ENCODE measurements at places on chromosomes 16 and 17.

DNA sequence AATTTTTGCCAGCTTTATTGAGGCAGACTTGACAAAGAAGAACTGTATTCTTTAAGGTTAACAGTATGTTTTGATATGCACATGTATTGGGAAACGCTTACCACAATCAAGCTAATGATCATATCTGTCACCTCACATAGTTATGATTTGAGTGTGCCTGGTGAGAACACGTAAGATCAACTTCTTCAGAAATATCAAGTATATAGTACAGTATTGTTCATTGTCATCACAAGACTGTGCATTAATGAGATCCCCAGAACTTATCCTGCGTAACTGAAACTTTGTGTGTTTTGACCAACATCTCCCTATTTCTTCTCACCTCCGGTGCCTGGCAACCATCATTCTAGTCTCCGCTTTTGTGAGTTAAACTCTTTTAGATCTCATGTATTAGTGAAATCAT, 756.4 kb upstream of the EEF2KMT start:
- DNase-seq, result no peak

DNA sequence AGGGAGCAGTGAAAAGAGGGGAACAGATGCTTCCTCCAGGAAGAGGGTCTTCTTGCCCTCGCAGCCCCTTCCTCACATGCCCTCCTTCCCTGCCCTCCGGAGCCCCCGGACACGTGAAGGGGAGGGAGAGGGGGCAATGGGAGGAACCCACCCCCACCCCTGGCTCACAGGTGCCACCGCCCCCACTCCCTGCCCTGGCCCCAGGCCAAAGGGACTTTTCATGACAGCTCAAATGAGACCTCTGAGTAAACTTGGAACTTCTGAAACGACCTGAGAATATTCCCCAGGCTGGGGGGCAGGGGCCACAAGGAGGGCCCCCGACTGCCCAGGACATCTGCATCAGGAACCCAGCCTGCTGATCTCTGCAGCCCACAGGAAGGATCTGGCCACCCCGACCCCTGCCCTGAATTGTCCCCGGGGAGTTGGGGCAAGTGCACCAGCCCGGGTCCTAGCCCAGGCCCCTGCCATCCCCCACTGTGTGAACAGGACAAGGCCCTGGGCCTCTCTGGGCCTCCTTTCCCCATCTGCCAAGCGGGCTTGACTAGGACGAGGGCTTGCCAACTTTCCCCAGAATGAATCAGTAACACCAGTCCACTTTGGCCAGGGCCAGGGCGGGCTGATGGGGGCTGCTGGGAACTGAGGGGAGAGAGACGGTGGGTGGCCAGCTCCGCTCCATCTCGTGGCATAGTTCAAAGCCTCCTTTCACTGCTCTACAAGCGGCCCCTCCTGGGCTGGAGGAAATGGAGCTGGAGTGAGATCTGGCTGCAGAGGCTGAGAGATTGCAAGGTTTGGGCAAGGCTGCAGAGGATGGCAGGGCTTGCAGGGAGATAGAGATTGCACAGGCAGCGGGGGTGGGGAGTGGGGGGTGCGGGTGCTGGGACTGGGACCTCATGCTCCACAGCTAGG, 3.8 kb downstream of the IL21R start:
- no peak for DNase-seq

- DNase-seq, result no peak
Measured at GRCh38 chr17:75876938-75877751, 1.2 kb downstream of the TRIM47 start.

GRCh38 chr17:76644995-76645394, 1.4 kb upstream of the ST6GALNAC1 start:
- DNase-seq, result no peak

- no peak for DNase-seq
Measured at GRCh38 chr16:74560912-74561311, 46.0 kb downstream of the GLG1 start.

GRCh38 chr16:12178251-12178990, 201.9 kb downstream of the SNX29 start:
- DNase-seq, result no peak

DNA sequence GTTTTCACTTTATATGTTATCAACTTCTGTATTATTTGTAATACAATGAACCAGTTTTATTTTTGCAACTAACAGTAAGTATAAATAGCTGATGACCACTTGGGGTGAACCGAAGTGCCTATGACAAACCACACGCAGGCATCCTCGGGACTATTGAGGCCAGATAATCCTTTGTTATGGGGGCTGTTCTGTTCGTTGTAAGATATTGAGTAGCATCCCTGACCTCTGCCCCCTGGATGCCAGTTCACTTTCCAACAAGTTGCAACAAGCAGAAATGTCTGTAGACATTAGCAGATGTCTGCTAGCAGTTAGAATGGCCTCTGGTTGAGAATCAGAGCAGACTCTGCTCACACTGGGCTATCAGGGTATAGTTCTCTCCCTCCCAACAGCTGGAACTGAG, 277.0 kb downstream of the WWOX start:
- no peak for DNase-seq

GRCh38 chr16:64596196-64596595, 525.7 kb downstream of the CDH11 start:
- no peak for DNase-seq

- DNase-seq, result no peak
Measured at GRCh38 chr17:52227926-52228325, 69.4 kb upstream of the CA10 start.

DNA sequence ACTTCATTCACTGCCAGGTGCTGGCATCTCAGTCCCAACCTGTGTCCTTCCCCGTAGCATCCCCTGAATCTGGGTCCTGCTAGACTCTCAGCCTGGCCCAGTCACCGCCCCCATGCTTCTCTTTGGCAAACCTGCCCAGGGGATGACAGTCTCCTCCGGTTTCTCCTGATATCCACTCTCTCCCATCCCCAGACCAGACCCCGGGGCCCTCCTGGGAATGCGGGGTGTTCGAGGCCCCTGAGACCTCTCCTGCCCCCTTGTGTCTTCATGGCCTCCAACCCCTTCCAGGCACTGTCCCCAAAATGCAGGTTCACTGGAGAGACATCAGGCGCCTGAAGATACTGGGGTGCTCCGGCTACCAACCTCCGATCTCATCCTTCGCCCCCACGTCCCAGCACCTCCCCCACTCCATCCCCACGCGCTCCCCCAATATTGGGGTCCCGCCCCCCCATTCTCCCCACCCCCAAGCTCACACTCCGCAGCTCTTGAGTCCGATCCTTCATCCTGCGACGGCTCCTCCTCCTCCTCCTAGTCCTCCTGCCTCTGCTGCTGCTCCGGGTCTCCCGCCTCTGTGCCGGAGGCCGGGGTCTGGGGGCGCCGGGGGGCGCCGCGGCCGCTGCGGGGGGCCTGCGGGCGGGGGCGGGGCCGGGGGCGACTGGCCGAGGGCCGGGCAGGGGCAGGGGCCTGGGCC, 399 bp downstream of the STX1B start:
- DNase-seq, result no peak

GRCh38 chr16:73771196-73772064, 525.2 kb upstream of the PSMD7 start:
- no peak for DNase-seq

- DNase-seq, result no peak
Measured at GRCh38 chr17:63039342-63039741, 73.3 kb downstream of the TANC2 start.

DNA sequence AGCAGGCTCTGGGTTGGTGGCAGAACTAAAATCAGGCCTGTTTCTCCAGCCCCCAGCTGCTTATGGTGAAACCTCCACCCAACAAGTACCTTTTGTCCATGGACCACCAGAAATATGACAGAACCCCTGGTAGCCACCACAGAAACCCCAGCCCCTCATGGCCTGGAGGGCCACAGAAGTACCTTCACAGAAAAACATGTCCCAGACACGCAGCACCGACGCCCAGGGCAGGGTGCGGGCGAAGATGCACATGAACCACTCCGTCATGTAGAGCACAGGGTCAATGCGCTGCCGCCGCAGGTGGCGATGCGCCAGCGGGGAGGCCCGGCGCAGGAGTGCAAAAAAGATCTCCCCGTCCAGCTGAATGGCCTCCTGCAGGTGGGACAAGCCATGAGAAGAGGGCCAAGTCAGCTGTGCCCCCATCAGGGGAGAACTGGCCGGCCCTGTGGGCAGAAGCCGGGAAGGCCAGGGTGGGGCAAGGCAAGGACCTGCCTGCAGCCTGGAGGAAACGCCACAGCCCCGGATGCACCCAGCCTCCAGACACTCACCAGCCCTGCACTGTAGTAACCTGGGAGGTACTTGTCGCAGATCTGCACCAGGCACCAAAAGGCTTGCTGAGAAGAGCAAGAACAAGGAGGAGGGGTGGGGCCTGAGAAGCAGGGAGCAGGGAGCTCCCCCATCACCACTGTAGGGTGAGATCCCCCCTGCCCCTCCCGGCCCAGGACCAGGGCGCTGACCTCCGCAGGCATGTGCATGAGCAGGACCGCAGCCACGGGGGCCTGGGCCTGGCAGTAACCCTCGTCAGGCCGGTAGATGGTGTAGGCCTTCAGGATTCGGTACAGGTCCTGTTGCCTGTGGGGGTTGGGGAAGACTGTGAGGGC, 4.1 kb upstream of the CD2BP2 start:
- no peak for DNase-seq

DNA sequence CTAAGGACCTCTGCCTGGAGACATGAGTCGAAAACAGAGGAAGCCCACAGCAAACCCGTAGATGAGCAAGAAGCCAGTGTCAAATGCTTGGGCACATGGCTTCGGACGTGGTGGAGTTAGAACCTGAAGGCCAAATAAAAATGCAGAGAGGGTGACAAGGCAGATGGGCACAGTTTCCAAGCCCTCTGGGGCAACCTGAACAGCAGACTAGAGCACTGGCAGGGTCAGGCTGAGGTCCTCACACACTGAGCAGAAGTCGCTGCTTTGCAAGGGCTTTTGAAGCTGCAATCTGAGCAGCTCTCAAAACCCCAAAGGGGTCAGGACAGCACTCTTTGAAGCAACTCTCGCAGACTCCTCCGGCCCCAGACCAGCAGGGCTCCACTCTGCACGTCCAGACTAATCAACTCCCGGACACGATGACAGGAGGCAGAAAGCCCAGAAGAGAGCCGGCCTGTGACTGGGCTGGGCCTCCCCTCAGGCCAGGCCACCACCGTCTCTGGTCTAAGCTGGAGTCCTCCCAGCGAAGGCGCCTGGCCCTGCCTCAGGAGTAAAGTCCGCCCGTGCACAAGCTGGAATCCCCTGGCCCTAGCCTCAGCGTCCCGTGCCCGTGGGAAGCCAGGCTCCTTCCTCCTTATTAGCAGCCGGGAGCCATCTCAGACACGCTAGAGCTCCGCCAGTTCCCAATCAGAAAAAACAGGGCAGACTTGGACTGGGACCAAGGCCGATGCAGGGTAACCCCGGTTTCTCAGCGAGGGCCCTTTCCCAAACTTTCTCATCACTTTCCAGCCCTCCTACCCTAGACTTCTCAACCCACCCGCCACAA, 924 bp downstream of the SMARCD2 start:
- no peak for DNase-seq

- no peak for DNase-seq
Measured at GRCh38 chr16:17566075-17566474, 95.3 kb upstream of the XYLT1 start.

GRCh38 chr17:58333736-58334207, 5.2 kb upstream of the TSPOAP1 start:
- no peak for DNase-seq

- no peak for DNase-seq
Measured at GRCh38 chr17:45086865-45087503, 25.9 kb downstream of the NMT1 start.

DNA sequence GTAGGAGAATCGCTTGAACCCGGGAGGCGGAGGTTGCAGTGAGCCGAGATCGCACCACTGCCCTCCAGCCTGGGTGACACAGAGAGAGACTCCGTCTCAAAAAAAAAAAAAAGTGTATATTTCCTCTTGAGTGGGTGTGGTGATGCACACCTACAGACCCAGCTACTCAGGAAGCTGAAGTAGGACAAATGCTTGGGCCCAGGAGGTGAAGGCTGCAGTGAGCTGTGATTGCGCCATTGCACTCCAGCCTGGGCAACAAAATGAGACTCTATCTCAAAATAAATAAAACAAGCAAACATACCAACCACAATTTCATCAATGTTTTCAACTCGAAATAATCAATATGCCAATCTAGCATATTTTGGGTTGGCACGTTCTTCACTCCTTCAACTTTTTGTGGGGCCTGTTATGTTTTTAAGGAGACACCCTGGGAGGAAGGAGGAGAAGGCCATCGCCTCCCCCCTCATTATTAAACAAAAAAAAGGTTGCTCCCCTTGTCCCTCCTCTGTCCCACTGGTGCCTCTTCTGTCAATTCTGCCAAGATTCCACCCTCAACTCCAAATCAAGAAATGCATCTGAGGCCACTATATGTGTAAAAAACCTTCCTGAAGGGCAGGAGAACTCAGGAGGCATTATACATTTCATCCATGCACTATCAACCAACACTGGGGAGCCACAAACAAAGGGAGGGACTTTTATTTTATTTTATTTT, 52.4 kb upstream of the ATF7IP2 start:
- no peak for DNase-seq

GRCh38 chr17:17638467-17638866, 42.8 kb upstream of the RAI1 start:
- no peak for DNase-seq

DNA sequence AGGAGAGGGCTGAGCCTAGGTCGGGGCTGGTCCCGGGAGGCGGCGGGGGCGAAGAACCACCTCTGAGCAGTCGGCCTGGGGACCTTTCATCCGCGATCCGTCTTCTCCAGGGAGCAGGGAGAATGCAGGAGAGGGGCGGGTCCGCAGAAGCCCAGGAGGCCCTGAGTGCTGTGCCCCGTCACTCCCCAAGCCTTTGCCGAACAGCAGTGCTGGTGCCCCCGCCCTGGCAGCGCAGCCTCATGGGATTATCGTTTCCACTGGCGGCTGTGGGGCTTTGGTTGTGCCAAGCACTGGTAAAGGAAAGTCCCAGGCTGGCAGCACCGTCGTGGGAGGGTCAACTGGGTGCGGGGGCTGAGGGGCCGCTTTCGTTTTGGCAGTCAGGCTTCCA, 631 bp downstream of the TBL3 start:
- no peak for DNase-seq

DNA sequence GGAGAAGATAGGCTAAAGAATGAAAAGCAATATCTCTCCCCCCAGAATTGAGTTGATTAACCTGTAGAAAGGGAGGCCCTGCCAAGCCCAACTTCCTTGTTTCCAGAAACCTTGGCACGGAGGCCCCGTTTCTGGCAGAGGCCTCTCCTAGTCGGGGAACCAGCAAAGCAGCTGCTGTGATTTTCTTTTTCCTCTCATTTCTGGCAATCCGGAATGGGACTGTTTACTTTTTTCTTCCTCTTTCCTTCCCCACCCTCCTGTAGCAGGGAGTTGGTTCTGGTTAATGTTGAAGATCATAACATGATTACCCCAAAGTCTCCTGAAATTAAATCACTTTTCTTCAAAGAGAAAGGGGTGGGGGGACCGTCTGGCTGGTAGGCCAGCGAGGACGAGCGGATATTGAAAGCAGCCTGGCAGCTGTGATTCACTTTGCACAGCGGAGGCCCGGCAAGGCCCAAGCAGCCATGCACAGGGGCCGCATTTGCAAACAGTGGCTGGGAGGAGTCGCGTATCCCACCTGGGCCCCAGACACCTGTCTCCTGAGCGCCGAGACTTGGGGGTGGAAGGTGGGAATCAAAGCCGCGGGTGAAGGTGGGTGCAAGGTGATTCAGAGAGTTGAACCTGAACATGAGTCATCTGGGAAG, 51.5 kb downstream of the NTN1 start:
- DNase-seq, result no peak

Measured in activated T-helper 1 cell treated with anti-CD3 and anti-CD28 coated beads, Interleukin-2, amount 50 U/mL, for 16 hours (primary cell).